ENCODE measurements at places on chromosomes 7 and 10.
A peak's percentile ranks its signal among the peaks of the same experiment; 100 is the strongest.

DNA sequence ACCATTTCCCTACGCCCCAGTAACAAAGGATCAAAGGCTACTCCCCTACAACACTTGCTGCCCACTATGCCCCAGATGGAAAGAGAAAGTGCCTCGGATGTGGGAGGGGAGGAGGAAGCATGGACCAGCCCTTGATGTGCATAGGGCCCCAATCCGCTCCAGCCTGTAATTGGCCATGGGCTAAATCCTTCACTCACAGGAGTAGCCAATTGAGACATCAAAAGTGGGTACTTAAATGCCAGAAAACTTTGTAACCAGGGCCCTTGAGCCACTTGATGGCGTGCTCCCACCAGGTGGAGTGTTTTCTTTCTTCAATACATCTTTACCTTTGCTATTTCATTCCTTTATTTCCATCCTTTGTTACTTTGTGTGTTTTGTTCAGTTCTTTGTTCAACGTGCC lies 500.5 kb upstream of the LRRN3 start:
- no peak overlapping the region for H3K4me3 ChIP-seq
- DNase-seq = no peak
- H3K36me3 ChIP-seq = no peaks in the 10 kb centered on the region
- H3K27ac ChIP-seq = no peak overlapping the region
- H3K27me3 ChIP-seq = no peaks in the 10 kb centered on the region

GRCh38 chr7:135768064-135768463 lies 19.5 kb upstream of the FAM180A start:
- DNase-seq = no peak
- no peak overlapping the region for H3K4me3 ChIP-seq
- no peak overlapping the region for H3K27ac ChIP-seq

- H3K27me3 ChIP-seq = no peaks in the 10 kb centered on the region
- no peak overlapping the region for H3K4me3 ChIP-seq
- no peak for DNase-seq
- no peak overlapping the region for H3K27ac ChIP-seq
- no peaks in the 10 kb centered on the region for H3K4me1 ChIP-seq
These were observed 182.4 kb downstream of the TPK1 start for GRCh38 chr7:144653449-144653848.

DNA sequence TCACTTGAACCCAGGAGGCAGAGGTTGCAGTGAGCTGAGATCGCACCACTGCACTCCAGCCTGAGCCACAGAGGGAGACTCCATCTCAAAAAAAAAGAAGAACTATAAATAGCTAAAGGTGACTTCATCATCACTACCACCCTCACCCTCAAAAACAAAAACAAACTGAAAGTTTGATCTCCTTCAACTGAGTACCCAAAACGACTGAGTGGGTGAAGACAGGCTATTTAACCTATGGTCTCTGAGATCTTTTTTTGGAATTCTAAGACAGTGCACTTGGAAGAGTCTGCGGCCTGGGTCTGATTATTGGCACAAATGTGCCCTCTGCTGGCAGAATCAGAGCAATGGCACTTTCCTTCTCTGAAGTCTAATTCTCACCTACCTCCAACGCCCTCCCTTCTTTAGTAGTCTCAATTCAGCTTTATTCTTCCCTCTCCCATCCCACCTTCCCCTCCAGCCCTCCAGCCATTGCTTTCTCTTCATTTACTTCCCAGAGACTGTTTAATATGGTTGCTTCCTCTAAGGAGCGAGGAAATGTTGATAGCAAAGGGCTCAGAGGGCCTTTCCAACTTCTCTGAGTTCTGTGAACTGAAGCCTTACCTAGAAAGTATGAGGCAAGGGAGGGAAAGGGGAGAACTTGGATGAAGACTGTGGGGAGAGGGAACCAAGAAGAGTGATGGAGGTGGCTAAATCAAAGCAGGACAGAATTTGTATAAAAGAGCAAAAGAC lies 2.9 kb upstream of the MYOZ1 start:
- H3K36me3 ChIP-seq = no peaks in the 10 kb centered on the region
- H3K27ac ChIP-seq = peak overlapping the region; percentile 99
- no peaks in the 10 kb centered on the region for H3K27me3 ChIP-seq
- H3K4me3 ChIP-seq = peak overlapping the region; percentile 18

- no peak overlapping the region for H3K4me3 ChIP-seq
- no peaks in the 10 kb centered on the region for H3K27me3 ChIP-seq
- no peak for DNase-seq
These were observed 22.4 kb downstream of the STMP1 start for GRCh38 chr7:135684699-135685098.

DNA sequence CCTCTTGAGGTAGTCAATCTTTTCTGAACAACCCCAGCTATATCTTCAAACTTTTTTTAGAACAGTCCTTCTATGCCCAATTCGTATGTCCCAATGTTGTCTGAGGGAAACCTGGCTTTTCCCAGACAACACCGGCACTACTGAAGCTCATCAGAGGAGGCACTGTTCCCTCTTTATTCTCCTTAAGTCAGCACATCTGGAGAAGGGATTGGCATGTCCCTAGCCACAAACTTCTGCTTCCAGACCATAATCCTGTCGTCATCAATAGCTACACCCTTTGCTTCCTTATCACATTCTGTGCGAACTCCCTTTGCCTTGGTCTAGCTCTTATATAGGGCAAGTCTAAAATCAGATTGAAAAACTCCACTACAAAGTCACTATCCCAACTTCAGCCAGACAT lies 22.9 kb downstream of the PON3 start:
- no peaks in the 10 kb centered on the region for H3K36me3 ChIP-seq
- no peaks in the 10 kb centered on the region for H3K4me1 ChIP-seq
- H3K27ac ChIP-seq = no peak overlapping the region
- DNase-seq = no peak

GRCh38 chr7:80635533-80635932 lies 2.9 kb upstream of the CD36 start:
- no peak overlapping the region for H3K4me3 ChIP-seq
- H3K4me1 ChIP-seq = peaks cover 55% of the 10 kb centered on the region
- H3K27me3 ChIP-seq = no peaks in the 10 kb centered on the region
- no peaks in the 10 kb centered on the region for H3K36me3 ChIP-seq
- no peak for DNase-seq

GRCh38 chr10:58556516-58557165 lies 44.0 kb downstream of the BICC1 start:
- no peak for DNase-seq
- H3K27me3 ChIP-seq = no peaks in the 10 kb centered on the region
- no peak overlapping the region for H3K4me3 ChIP-seq
- H3K4me1 ChIP-seq = no peaks in the 10 kb centered on the region
- H3K27ac ChIP-seq = no peak overlapping the region

DNA sequence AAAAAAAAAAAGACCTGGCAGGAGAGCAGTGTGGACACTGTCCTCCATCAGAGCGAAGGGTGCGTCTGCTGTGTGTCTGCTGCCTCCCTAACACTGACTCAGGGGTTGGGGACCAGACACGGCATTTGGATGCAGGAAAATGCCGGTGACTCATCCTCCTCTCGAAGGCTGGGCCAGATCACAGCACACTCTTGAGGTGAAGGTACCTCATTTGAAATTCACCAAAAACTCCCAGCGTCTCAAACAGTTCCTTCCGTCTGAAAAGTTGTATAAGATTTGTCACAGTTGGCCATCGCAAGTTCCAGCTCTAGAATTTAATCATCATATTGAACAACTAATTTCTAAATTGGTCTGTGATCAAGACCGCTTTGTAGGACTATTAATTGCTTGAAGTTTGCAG lies 118.1 kb upstream of the LYZL2 start:
- H3K27me3 ChIP-seq = no peaks in the 10 kb centered on the region
- no peaks in the 10 kb centered on the region for H3K4me1 ChIP-seq
- no peaks in the 10 kb centered on the region for H3K36me3 ChIP-seq
- DNase-seq = no peak
- H3K27ac ChIP-seq = no peak overlapping the region

DNA sequence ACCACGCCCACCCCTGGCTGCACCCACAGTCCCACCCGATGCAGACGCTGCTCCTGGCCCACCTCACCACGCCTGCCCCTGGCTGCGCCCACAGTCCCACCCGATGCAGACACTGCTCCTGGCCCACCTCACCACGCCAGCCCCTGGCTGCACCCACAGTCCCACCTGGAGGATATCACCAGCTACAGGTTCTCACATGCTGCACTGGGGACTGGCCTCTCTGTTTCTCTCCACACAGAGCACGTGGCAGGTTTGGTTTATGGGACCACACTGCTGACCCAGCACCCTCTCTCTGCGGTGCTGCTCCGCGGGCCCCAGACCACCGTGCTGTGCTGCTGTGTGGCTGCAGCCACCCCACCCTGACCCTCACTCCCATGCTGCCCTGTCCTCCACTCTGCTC lies 120.9 kb downstream of the VIPR2 start:
- H3K27me3 ChIP-seq = no peaks in the 10 kb centered on the region
- DNase-seq = no peak
- no peaks in the 10 kb centered on the region for H3K36me3 ChIP-seq
- no peak overlapping the region for H3K27ac ChIP-seq
- no peaks in the 10 kb centered on the region for H3K4me1 ChIP-seq
